ENCODE measurements at places on chromosomes 12 and 14.

DNA sequence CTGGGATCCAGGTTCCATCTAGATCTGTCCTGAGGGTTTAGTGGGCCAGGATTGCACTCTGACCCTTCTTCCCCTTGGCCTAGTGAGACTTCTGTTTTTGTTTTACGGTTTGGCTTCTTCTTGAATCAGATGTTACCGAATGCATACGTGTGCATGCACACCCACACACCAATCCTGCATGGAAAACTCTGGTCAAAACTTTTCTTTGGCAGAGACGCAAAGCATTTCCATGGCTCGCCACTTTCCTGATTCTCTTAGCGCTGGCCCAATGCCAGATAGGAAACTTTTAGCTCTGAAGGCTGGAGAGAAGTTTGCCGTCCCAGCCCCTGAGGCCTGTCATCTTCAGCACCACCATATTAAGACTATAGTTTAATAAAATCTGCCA is 67.4 kb upstream of the ACTN1 start:
- DNase-seq, result no peak

DNA sequence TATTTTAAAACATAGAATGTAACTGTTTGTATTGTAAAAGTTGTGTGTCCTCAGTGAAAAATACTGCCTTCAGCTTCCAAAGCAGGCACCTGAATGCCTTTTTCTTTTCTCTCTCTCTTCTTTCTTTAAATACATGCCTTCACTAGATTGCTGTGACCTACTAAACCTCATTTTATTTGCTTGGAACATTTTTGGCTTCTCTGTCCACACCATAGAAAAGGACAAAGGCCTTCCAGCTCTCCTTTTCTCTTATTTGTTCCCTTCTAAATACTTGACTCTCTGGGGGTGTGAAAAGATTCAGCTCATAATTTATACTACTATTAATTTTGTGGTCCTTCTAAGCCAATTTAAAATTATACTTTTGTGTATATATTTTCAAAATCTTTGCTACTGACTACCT is 38.4 kb downstream of the PPM1A start:
- no peak for DNase-seq

DNA sequence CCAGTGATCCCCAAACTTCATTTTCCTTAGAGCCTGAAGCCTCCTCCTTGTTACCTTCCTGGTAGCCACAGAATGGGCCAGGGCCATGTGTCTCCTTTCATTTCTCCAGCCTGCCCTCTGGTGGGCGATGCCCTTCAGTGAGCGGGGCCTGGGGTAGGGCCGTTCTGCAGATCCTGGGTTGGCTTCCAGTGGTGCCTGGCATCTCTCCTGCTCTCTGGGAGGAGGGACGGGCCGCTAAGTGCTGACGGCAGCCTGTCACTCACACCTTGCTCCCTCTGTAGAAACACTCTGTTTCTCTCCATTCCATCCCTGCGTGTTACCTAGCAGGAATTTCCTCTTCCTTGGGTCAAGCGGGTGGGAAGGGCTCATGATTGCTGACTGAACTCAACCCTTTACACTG is 232.1 kb downstream of the CACNA1C start:
- no peak for DNase-seq

GRCh38 chr12:52316701-52317100 is 4.5 kb downstream of the KRT83 start:
- no peak for DNase-seq

GRCh38 chr12:21828136-21828775 is 53.8 kb upstream of the KCNJ8 start:
- no peak for DNase-seq

- no peak for DNase-seq
Measured at GRCh38 chr14:58191763-58192601, 8.0 kb upstream of the ACTR10 start.

DNA sequence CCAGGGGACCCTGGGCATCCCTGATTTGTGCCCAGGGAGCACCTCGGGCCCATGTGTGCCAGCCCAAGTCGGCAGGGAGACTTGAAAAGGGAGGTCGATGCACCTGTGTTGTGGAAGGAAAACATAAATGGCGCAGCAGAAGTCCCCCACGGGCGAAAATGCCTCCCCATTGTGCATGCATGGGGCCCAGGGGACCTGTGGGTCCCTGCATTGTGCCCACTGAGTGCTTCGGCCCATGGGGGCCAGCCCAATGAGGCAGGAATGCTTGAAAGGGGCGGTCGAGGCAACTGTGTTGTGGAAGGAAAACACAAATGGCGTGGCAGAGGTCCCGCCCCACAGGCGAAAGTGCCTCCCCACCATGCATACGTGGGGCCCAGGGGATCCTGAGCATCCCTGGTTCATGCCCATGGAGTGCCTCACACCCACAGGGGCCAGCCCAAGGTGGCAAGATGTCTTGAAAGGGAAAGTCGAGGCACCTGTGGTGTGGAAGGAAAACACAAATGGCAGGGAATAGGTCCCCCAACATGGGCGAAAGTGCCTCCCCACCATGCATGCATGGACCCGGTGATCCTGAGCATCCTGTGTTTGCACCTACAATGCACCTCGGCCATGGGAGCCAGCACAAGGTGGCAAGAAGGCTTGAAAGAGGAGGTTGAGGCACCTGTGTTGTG is 368.0 kb downstream of the ALG10 start:
- DNase-seq, result no peak

Data from stimulated activated CD8-positive, alpha-beta memory T cell treated with anti-CD3 and anti-CD28 coated beads, Interleukin-15, amount 100 ng/mL, for 48 hours (primary cell).